ENCODE measurements at places on chromosomes 13 and 19.

DNA sequence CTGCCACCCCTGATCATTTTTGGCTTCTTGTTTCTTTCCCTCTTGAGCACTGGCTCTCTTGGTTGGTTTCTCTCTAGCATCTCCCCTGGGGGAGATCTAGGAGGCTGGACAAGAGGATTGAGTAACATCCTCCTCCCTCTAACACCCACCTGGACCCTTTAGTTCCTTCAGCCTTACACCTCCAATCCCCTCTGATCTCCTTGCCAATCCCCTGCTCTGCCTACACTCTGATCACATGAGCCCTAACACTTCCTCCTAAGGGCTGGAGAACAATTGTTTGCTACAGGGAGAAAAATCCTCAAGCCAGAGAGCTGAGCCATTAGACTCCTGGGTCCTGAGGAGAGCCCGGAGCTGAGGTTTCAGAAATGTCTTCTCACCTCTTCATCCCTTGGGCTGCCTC lies 65.9 kb upstream of the ADGRL1 start:
- no peak for DNase-seq

DNA sequence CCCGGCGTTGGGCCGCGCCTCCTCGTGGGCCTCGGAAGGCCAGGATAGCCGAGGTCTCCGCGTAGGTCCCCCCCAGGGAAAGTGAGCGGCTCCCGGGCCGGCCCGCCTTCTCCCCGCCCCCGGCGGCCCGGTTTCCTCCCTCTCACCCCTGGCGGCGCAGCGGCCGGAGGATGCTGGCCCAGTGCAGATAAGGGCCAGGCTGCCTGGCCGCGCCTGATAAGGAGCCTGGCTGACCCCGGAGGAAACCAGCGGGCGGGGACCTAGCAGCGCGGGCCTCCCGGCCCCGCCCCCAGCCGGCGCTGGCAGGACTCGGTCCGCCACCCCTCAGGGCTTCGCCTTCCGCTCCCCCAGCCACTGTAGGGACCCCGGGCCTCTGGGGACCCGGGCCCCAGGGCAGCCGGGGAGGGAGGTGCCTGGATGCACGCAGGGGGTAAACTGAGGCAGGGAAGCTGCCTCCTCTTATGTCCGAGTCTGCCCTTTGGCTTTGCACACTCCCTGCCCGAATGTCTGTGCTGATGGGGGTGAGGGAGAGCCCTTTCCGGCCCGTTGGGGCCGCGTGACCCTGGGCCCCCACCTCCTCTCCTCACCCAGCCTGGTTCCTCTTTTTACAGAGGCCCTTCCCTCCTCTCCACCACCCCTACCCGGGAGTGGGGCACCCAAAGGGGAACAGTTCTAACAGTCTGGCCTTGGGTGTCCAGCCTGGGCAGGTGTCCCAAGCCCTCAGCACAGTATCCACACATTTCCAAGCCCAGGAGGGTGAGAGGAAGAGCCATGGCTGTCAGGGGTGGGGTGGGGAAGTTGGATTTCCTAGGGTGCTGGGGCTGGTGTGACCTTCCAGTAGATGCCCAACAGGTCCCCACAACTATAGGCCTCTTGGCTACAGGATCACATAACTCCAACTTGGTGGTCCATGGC lies at the start of gene LYL1:
TSS of gene LYL1 (minus strand) at position 193 of the 915 bp plus-strand sequence. CDS start 1,687 bp downstream, outside the sequence.
- DNase-seq, result no peak

GRCh38 chr19:10095622-10095947 lies 6.9 kb downstream of the ANGPTL6 start:
- DNase-seq, result no peak

GRCh38 chr19:38971672-38972071 lies 3.9 kb downstream of the FBXO17 start:
- DNase-seq, result no peak

- no peak for DNase-seq
Observed at GRCh38 chr19:38317104-38317612, 1.4 kb upstream of the YIF1B start.

- DNase-seq, result no peak
Observed at GRCh38 chr13:25847145-25847544, 204.7 kb downstream of the SHISA2 start.

GRCh38 chr19:10203686-10204085 lies 8.9 kb upstream of the DNMT1 start:
- no peak for DNase-seq

DNA sequence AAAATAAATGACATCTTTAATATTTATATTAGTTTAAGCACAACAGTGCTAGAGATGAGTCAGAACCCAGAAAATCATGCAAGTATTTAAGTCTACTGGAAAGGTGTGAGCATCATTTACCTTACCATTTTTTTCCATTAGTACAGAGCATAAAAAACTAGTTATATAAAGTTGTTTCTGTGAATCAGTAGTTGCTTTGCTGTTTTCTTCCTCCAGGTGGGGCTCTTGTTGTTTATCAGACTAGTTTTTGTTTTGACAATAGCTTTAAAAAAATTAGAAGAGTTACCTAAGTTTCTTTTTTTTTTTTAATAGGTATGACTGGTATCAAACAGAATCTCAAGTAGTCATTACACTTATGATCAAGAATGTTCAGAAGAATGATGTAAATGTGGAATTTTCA lies 12.7 kb downstream of the SUGT1 start:
- DNase-seq, result no peak

- DNase-seq, result no peak
Observed at GRCh38 chr13:112350300-112350699, 25.9 kb upstream of the SPACA7 start.

GRCh38 chr19:27851002-27851481 lies 1361.9 kb downstream of the UQCRFS1 start:
- DNase-seq, result no peak

GRCh38 chr19:2540646-2541454 lies 64.9 kb downstream of the GADD45B start:
- DNase-seq, result no peak

DNA sequence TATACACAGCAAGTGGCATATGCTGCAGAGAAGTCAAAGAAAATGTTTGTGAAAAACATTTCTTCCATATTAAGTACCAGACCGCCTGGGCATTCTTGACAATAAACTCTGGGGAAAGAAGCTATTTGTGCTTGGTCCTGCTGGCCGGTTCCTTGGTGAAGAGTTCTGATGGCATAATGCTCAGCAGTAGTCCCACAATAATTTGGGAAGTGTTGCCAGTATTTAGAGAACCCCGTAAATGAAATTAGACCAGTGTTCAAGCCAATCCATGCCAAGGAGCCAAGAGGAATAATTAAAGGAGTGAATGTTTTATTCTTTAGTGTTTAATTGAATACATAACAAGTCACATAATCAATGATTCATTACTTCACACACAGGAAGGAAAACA lies 6.3 kb downstream of the KCTD12 start:
- DNase-seq, result no peak

GRCh38 chr13:95605448-95606125 lies 38.9 kb downstream of the DZIP1 start:
- no peak for DNase-seq

DNA sequence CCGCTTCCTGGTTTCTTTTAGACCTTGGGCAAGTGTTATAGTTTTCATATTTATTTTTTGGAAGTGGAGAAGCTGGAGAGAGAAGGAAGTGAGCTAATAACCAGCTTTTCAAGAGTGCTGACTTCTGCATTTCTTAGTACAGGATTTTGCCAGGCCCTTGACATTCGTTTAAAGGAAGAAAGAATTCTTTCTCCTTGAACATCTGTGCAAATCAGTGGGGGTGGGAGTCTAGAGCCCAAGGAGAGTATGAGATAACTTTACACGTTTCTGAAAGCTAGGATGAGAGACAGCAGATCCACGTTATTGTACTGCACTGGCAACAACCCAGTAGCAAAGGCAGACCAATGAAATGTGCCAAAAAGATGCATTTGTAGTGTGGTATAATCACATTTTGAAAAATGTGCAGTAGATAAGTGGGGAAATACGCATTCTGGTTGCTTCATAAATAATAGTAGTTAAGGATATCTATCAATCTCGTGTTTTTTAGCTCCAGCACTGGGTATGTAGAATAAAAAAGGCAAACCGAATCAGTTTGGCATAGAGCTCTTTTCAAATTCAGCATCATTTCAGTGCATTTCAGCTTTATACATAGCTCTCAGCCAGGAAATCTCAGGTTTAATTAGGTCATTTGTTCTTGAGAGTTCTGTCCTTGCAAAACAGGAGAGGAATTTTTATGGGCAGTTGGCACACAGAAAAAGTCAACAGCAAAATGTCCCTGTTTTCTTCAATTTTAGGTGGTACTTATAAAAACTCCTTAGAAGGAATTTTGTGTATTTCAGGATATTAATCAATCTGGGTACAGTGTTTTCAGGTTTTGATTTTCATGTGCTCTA lies 4.3 kb downstream of the RNF113B start:
- no peak for DNase-seq

DNA sequence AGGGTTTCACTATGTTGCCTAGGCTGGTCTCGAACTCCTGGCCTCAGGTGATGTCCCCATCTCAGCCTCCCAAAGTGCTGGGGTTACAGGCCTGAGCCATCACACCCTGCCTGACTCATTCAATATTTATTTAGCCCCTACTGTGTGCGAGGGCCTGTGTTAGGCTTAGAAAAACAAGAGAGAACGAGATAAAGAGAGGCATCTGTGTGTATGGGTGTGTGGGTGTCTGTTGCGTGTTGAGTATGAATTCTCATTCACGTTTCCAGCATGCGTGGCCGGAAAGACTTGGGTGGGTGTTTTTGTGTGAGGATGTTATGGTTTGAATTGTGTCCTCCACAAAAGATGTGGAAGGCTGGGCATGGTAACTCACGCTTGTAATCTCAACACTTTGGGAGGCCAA lies 9.5 kb downstream of the GADD45B start:
- no peak for DNase-seq

DNA sequence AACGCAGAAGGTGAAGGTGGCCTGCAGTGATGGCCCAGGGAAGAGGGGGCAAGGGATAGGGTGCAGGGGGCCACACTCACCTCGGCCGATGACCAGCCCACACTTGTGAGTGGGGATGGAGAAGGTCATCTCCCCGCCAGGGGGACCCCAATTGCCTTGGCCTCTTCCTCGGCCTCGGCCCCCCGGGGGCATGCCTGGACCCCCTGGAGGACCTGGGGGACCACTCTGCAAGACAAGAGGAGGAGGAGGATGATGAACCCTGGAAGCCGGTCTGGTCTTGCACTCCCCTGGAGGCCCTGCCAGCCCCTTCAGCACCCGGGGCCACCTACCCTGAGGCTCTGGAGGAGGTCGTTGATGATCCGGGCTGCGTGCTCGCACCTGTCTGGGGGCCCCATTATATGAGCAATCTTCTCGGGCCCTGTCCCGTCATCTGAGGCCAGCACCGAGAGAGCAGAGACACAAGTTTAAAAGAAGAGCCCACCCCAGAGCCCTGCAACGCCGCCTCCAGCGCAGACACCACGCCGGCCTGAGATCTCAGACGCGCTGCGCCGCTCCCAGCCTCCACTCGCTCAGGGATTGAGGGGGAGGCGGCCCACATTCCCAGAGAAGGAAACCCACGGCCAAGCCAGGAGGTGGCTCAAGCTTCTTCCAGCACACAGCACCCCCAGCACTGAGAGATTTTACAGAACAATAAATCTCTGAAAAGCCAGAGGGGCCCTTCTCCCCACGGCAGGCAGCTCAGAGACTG lies 7.8 kb downstream of the KHSRP start:
- no peak for DNase-seq

- no peak for DNase-seq
Observed at GRCh38 chr19:12513531-12514061, 29.0 kb upstream of the ZNF709 start.

GRCh38 chr13:23144431-23144830 lies 36.3 kb upstream of the SGCG start:
- no peak for DNase-seq

DNA sequence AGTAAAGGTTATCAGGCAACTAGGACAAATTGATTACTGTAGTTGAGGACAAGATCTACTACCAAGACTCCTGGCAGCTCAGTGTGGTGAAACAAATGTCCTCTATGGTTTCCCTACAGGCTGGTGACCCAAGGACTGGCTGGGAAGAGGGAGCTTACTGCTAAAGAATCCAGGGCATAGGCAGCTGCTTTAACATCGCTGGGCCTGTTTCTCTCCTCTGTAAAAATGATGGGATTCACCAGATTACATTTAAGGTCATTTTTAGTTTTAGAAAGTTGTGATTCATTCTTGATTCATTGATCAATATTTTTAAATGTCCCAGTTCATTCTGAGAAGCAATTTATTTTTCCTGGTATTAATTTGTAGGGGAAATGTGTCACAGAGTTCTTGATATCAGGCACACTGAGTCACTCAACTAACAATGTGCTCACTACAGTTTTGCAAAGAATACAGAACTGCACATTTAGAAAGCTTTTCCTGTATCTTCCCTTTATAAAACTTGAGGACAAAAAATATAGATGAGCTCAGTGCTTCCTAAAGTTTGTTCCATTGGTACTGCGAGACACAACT lies 19.6 kb upstream of the FAM124A start:
- no peak for DNase-seq

DNA sequence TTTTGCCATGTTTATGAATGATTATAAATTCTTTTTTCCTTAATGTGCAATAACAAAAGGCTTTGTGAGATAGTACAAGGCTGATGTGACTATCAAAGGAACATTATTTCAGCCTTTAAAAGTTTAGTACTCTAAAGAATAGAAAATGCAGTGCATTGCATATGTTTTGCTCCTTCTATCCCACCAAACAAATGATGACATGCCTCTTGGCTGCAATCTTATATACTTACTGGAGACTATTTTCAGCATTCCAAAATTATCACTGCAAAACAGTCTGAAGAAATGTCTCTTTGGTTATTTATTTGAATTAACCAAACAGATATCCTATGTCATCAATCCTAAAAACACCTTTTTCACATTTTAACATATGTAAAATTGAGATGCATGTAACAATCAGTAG lies 776.5 kb upstream of the SPRY2 start:
- DNase-seq, result no peak

- no peak for DNase-seq
Observed at GRCh38 chr13:33138441-33138840, 122.2 kb downstream of the KL start.

DNA sequence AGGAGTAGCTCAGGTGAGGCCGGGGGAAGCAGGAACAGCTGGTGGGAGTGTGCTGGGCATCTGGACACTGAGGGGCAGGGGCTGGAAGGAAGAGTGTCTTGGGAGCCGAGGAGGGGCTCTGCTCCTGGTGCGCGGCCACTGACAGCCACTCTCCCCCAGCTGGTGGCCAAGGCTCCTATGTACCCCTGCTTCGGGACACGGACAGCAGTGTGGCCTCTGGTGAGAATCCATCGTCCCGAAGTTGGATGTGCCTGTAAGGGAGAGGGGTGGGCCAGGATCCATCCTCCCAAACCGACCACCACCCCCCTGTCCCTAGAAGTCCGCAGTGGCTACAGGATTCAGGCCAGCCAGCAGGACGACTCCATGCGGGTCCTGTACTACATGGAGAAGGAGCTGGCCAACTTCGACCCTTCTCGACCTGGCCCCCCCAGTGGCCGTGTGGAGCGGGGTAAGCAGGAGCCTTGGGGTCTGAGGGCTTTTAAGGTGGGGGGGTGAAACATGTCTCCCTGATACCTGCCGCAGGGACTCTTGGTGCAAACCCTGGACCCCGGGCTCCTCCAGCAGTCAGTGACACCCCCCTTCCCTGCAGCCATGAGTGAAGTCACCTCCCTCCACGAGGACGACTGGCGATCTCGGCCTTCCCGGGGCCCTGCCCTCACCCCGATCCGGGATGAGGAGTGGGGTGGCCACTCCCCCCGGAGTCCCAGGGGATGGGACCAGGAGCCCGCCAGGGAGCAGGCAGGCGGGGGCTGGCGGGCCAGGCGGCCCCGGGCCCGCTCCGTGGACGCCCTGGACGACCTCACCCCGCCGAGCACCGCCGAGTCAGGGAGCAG lies 2.0 kb upstream of the USF2 start:
- no peak for DNase-seq

GRCh38 chr13:49246850-49247642 lies 679 bp upstream of the CDADC1 start:
- no peak for DNase-seq

GRCh38 chr19:31344403-31344802 lies 4.8 kb downstream of the TSHZ3 start:
- DNase-seq, result no peak
